ENCODE measurements at places on chromosomes 16 and 17. TPM values are rescaled to one million over a fixed set of nuclear protein-coding genes. Genes with fewer than 3 reads are reported as not detected.

The PIEZO1 gene
- total RNA-seq = 224 TPM

The HEATR9 gene
- total RNA-seq = not detected

The MAP2K6 gene
- total RNA-seq = 0.26 TPM

The IKZF3 gene
- under 0.01 TPM for total RNA-seq

The LGALS9 gene
- 1.3 TPM for total RNA-seq

The KRT32 gene
- total RNA-seq = not detected

- no peak for DNase-seq
Observed at GRCh38 chr16:57500578-57501111, 14.4 kb upstream of the DOK4 start.

- DNase-seq = no peak
Observed at GRCh38 chr17:50274897-50275221, 593 bp downstream of the TMEM92 start.

DNA sequence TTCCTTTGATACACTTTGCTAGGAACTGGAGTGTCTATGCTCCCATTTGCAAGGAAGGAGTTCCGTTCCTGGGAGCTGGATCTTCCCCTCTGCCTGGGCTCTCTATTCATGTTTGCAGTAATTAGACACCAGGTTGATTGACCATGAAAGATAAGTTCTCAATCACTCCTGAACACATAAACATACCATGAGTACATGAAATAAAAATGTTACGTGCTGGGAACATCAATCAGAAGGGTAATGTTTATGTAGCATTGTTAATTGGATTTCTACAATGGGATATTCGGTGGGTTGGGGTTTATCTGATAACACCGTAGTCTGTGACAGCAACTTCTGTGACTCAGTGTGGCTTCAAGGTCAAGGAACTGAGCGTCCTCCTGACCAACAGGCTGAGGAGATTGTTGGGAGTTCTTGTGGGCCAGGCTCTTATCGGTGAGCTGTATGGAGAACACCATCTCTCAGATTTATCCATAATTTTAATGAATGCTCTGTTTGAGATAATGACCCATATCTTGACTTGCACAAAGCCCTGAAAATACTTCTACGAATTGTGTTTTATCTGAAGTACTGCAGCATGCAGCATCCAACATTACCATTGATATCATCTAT is 136.4 kb downstream of the NPIPB5 start:
- DNase-seq = no peak

- DNase-seq = no peak
Observed at GRCh38 chr16:57518520-57518919, 17.9 kb downstream of the CCDC102A start.

- DNase-seq = no peak
Observed at GRCh38 chr16:65659758-65660157, 537.9 kb upstream of the CDH11 start.

DNA sequence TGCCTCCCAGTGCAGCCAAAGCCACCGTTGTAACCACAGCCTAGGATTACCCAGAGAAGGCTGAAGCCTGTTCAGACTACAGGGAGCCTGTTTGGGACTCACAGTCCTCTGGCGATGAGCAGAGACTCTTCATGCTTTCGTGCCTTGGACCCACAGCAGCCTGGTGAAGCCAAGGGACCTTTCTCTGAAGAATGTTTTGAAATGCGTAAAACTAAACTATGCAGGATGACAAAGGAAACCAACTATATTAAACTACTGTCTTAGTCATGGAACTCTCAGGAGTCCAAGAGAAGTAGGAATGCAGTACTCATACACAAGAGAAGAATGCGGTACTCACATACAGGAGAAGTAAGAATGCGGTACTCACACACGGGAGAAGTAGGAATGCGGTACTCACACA is 20.9 kb downstream of the ABR start:
- DNase-seq = no peak

GRCh38 chr17:74452033-74452840 is 14.2 kb upstream of the CD300A start:
- peak; percentile 10 for DNase-seq

GRCh38 chr17:62910277-62910676 is 55.8 kb upstream of the TANC2 start:
- DNase-seq = no peak

DNA sequence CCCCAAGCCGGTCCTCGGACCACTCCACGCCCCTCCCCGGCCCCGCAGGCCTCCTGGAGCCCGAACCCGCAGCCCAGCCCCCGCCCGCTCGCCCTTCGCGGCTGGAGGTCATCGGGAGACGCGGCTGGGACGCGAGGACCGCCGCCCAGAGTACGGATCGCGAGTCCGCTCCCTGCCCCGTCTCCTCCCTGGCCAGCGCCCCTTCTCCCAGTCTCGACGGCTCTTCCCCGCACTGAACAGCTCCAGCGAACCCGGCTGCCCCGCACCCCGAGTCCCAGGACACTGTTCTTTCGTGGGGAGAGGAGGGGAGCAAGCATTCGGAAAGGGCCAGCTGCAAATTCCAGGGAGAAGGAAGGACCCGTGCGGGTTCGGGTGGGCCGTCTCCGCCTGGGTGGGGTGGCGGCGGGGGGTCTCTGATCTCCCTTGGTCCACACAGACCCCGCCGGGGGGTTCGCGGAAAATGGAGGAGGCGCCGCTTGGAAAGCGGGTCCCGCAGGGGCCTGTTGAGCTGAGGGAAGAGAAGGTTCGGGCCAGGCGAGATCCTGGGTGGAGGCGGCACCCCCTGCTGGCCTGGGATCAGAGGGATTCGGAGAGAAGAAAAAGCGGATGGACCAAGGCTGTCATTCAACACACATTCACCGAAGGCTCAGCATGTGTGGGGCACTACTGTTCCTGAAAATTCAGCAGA is 632 bp upstream of the RTN4RL1 start:
- DNase-seq = peak; percentile 55

- no peak for DNase-seq
Observed at GRCh38 chr16:9521749-9522370, 430.4 kb downstream of the HAPSTR1 start.

DNA sequence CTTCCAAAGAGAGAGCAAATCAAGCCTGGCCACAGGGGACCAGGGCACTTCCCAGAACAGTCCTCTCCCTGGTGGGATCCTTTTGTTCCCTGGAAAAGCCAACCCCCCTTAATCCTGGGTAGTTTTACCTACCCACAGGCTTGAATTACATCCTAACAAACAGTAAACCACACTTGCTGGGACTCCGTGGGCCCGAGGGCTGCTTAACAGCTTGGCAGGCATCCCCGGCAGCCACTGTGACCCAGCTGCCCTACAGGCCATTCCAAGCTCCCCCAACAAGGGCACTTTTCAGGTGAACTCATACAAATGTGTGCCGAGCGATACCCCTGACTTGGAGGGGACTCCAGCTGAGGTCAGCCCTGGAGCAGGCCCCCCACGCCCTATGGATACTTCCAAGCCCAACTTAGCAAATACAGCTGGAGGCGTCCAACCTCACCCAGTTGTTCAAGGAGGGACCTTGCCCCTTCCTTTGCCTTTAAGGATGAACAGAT is 26.4 kb downstream of the ADCY9 start:
- DNase-seq = no peak

- no peak for DNase-seq
Observed at GRCh38 chr17:4898351-4898750, 985 bp upstream of the C17orf107 start.

DNA sequence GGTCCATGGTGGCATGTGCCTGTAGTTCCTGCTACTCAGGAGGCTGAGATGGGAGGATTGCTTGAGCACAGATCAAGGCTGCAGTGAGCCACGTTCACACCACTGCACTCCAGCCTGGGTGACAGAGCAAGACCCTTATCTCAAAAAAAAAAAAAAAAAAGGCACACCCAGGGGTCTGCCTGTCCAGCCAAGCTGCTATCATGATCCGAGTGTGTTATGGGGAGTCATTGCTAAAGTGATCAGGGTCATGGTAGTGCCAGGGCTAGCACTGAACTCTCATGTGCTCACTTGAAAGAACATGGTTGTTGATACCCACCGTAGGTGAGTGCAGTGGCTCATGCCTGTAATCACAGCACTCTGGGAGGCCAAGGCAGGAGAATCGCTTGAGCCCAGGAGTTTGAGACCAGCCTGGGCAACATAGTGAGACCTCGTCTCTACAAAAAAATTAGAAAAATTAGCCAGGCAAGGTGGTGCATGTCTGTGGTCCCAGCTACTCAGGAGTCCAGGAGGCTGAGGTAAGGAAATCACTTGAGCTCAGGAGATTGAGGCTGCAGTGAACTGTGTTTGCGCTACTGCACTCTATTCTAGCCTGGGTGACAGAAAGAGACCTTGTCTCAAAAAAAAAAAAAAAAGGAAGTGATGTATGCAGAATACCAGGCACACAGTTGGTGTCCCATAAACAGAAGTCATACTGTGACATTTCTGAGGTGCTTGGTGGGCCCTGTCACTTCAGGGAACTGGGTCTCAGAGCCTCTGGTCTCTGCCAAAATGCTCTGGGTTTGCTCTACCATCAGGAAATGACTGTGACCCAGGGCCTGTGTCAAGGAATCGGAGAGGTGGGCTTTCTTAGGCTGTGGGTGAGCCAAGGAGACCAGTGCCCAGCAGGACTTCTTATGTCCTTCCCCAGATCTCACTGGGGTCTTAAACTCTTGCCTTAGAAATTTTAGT is 2.2 kb downstream of the PRM1 start:
- no peak for DNase-seq

DNA sequence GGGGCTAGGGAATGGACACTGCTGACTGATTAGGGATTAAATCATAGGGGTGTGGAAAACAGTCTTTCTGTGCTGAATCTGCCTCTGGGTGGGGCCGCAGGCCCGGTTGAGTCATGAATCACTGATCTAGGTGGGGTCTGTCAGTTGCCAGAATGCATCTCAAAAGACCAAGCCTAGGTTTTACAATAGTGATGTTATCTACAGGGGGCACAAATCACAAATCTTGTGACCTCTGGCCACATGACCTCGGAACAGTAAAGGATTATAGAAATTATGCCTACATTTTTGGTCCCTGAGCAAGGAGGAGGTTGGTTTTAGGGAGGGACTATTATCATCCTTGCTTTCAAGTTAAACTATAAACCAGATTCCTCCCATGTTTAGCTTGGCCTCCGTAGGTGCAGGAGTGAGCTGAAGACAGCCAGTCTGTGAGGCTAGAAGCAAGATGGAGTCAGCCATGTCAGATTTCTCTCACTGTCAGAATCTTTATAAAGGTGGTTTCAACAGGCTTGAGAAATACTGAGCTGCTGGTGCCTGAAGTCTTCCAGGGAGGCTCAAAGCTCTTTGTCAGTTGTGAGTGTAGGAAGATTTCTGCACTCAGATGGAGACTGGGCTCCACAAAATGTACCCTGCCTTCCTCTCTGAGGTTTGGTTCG is 12.9 kb downstream of the GNGT2 start:
- peak; percentile 18 for DNase-seq

DNA sequence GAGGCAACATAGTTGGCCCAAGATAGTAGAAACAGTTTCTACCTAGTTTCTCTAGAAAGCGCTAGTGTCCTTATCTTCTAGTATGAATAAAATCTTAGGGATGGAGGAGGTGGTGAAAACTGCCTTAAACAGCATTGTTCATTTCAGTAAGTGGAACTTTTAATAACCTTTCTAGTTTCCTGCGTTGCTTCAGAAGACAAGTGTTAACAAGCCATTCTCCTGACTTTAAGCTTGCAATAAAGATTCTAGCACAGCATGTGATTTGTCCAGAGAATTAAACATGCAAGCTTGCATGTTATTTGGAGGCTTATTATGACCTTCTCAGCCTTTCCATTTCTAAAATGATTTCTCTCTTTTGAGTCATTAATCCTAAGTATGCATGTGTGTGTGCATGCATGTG is 72.3 kb downstream of the TANGO6 start:
- peak; percentile 79 for DNase-seq

DNA sequence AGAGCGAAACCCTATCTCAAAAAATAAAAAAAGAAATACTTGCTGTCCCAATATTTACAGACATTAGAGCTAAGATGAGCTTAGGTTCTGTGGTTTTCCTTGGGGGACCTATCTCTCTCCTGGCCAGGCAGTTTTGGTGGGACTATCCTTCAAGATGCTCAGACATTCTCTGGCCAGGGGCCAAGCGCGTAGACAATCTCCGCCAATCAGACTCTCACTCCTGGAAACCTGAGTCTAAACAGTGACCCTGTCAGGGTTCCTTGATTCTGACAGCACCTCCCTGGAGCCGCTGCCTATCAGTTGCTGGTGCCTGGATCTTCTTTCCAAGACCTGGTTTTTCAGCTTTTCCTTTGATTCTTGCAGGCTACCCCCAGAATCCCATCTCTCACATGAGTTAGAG is 45.6 kb downstream of the EMP2 start:
- no peak for DNase-seq

DNA sequence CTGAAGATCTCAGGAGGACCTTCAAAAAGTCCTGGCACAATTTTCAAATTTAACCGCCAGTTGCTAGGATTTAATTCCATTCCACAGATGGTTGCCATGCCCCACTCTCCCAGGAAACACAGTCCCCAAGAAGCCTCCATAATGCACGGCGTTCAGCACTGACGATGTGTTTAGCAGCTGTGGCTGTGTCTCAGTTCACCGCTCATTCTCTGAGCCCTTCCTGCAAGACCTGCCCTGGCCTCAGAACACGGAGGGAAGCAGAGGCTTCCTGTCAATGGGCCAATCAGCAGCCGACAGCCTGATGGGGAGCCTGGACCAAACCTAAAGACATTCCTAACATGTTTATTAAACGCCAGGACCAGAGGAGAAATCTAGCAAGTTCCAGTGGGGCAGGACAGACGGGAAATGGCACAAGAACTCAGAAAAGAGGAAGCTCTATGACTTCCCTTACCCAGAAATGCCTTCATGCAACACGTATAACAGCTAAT is 4.9 kb downstream of the MYLK3 start:
- peak; percentile 3 for DNase-seq

DNA sequence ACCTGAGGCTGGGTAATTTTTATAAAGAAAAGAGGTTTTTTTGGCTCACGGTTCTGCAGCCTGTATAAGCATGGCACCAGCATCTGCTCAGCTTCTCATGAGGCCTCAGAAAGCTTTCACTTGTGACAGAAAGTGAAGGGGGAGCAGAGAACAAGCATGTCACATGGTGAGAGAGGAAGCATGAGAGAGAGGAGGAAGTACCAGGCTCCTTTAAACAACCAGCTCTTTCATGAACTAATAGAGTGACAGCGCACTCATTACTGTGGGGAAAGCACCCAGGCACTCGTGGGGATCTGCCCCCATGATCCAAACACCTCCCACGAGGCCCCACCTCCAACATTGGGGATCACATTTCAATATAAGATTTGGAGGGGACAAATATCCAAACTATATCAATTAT is 86.8 kb downstream of the USP32 start:
- no peak for DNase-seq

DNA sequence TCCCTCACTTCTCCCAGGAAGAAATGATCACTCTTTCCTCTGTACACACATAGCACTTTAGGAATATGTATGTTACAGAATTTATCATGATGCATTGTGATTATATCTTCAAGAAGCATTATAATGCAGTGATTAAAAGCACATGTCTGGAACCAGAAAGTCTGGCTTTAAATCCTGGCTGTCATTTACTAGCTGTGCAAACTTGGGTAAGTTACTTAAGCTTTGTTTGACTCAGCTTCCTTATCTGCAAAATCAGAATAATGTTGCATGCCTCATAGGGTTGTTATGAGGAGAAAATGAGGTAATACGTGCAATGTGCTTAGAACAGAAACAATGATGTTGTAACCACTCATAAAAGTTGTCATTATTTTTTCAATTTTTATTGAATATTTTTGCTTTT is 156.3 kb upstream of the ZKSCAN2 start:
- peak; percentile 4 for DNase-seq

- no peak for DNase-seq
Observed at GRCh38 chr17:63431939-63432804, 13.9 kb downstream of the CYB561 start.

- no peak for DNase-seq
Observed at GRCh38 chr16:87372305-87372704, 11.3 kb downstream of the FBXO31 start.

GRCh38 chr17:8345052-8345690 is 5.5 kb downstream of the ODF4 start:
- DNase-seq = no peak

- no peak for DNase-seq
Observed at GRCh38 chr17:45137561-45138305, 2.2 kb downstream of the ACBD4 start.

All from bronchial epithelial cell (primary cell).